ENCODE measurements at places on chromosomes 5 and 9. TPM values are rescaled to one million over a fixed set of nuclear protein-coding genes. Genes with fewer than 3 reads are reported as not detected.

DNA sequence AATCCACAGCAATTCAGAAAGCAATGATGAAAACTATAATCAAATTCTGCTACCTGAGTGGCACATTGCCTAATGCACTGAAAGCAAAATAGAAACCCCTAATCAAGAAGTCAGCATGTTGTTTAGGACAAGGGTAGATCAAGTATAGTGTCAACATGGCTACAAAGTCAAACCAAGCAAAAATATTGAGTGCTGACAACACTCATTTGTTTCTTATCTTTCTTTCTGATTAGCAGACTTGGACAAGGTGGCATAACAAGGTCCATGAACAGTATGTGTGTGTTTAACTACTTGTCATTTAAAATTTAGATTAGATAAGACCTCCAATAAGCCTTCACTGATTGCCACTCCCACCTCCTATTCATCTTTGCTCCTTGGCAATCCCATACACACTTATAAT, 332.4 kb downstream of the KIAA0825 start:
- no peak for DNase-seq

DNA sequence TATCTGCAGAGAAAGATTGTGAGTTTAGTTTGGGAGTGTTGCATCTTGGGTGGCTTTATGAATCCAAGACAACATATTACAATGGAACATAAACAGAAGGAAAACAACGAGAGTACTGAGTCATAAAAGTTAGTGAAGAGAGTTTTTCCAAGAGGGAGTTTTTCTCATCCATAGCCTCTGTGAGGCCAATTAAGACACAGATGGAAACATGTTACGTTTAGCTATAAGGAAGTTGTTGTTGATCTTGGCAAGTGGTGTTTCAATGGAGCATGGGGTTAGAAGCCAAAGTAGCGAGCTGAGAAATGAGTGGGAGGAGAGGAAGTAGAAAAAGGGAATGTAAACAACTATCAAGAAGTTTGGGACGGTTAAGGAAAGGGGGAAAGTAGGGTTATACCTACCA, 53.3 kb upstream of the SPATA31D4 start:
- peak; percentile 60 for DNase-seq

DNA sequence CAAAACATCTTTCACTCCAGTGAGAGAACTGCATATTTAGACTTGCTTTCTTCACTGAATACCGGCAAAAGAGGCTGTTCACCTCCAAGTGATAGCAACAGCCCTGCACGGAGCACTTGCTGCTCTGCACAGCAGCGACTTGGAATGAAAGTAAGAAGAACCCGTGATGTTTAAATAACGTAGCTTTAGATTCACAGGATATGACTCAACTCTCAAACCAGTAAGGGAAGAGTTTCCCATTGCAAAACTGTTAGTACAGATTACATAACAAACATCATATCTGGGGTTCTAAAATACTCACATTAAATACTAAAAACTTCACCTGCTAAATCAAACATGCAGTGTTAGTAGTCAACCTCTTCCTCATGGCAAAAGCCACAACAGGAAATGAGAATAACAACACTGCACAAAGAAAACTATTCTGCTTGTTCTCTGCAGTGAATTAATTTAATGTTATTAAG, 203.4 kb downstream of the MCTP1 start:
- peak; percentile 54 for DNase-seq

DNA sequence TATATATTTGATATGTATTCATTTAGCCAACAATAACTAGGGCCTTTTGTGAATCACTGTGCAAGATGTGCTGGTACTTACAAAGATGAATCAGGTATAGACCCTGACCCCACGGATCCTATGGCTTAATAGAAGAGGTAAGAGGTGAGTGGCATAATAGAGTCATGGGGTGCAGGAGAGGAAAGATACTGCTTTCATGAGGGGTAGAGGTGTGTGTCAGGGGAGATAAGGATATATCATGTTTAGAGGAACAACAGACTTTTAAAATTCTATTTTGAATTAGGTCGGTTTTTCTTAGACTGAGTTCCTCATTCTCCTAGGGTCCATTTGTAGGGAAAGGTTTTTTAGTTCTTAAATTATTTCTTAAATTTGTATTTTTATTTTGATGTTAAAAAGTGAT, 27.8 kb downstream of the ZCCHC7 start:
- no peak for DNase-seq

DNA sequence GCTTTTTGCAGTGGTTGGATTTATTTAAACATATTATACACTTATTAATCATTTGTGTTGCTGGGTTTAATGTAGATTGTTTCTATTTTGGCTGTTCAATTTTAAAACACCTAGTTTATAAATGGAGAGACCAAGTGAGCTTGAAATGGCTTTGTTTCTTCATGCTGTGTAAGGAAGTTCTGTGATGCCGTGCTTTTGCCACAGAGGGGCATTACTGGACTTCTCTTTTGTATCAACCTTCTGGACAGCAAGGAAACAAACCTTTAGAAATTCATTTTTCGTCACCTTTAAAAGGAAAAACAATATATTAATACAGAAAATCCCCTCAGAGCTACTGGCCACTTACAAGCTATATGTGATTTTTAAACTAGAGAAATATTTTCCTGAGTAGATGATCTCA, 81.9 kb downstream of the DMRTA1 start:
- DNase-seq, result no peak

DNA sequence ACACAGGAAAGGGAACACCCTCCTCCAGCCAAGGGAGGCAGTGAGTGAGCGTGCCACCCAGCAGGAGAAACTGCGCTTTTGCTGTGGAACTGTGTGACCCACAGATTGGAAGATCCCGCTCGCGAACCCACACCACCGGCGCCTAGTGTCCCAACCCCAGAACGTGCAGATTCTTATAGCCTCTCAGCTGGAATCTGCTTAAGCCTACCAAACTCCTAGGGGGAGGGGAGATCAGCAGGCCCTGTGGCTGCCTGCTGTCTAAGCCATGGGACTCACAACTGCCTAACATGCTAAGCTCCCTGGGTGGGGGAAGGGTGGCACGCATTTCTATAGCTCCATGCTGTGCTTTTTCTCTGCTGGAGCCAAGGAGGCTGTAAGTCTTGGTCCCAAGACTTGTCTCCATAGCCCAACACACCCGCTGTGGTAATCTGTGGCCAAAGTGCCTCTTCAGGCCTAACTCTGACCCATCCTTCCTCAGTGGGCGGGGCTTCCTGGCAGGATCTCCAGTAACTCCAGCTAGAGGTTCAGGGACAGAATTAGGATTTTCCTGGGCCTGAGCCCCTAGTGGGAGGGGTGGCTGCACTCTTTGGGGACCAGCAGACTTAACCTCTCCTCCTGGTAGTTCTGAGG, 485.0 kb downstream of the TAF11L14 start:
- DNase-seq, result no peak

DNA sequence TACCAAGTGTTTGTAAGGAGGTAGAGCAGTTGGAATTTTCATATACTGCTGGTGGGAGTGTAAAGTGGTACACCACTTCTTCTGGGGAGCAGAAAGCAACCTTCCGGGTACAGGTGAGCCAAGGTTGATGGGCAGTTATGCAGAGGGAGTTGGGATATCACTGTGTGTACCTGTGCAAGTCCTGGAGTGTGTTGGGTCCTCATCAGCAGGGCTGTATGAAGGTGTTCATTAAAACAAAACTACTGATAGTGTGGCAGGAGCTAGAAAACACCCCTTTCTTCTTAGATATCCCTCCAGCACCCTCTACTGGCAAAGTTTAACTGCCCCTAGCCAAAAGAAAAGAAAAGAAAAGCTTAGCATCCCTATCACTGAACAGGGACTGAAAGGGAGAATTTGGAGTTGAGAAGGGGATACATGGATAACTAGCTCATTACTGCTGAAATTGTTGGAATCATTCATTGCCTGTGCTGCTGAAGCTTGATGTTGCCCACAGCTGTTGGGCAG, 10.7 kb downstream of the MARCHF6 start:
- DNase-seq, result no peak

DNA sequence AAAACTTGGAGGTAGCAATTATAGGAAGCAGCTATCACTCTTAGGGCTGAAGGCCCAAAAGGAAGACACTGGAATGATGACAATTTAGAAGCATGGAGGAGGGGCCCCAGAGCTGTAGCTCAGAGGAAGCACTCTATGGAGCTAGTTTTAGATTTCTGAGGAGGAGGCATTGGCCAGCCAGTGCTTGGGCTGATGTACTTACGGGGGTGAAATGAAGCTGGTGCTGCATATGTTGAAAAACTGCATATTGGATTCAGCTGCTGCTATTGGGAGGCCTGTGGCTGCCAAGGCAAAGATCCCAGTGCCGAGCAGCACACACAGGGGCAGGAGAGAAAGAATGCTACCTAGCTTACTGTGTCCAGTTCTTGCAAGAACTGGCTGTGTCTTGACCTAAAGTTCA, 53.9 kb upstream of the HMHB1 start:
- no peak for DNase-seq

GRCh38 chr5:144040615-144041305, 129.7 kb downstream of the YIPF5 start:
- no peak for DNase-seq

DNA sequence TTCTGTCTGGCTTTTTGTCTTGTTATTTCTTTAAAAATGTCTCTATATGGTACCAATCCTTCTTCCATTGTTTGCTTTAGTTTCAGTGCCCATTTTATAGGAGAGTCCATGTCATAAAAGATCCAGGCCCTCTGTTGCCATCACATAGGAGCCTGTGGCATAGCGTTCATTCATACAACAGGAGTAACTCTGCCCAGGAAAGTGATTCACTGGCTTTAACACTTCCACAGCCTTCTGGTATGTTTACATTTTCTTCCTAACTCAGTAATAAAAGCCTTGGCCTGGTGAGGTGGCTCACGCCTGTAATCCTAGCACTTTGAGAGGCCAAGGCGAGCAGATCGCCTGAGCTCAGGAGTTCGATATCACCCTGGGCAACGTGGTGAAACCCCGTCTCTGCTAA, 519.3 kb upstream of the PTGER4 start:
- DNase-seq, result no peak

RXRA gene
- polyA plus RNA-seq, result 12.0 TPM

MSMP gene
- polyA plus RNA-seq, result not detected

- DNase-seq, result no peak
Measured at GRCh38 chr5:145752534-145752933, 82.6 kb downstream of the PRELID2 start.

DNA sequence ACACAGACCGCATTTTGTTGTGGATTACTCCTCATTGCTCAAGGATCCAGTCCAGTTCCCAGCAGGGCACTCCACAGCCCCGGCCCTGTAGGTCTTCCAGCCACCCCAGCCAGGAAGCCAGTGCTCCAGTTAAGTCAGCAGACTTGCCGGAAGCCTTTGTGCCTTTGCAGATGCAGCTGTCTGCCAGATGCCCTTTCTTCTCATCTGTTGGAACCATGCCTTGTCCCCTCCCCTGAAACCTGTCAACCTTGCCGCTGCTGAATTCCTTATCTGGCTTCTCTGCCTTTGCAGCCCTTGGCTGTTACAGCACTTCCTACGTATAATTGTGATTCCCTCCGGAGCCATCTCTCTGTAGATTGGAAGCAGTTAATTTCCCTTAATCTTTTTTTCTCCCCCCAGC, 28.4 kb downstream of the PSAT1 start:
- peak; percentile 42 for DNase-seq

GRCh38 chr5:77921094-77921768, 145.1 kb upstream of the TBCA start:
- DNase-seq, result no peak

- no peak for DNase-seq
Measured at GRCh38 chr5:127053049-127053448, 20.3 kb downstream of the C5orf63 start.

SPINK13 gene
- polyA plus RNA-seq, result not detected

GPR150 gene
- 0.25 TPM for polyA plus RNA-seq

DNA sequence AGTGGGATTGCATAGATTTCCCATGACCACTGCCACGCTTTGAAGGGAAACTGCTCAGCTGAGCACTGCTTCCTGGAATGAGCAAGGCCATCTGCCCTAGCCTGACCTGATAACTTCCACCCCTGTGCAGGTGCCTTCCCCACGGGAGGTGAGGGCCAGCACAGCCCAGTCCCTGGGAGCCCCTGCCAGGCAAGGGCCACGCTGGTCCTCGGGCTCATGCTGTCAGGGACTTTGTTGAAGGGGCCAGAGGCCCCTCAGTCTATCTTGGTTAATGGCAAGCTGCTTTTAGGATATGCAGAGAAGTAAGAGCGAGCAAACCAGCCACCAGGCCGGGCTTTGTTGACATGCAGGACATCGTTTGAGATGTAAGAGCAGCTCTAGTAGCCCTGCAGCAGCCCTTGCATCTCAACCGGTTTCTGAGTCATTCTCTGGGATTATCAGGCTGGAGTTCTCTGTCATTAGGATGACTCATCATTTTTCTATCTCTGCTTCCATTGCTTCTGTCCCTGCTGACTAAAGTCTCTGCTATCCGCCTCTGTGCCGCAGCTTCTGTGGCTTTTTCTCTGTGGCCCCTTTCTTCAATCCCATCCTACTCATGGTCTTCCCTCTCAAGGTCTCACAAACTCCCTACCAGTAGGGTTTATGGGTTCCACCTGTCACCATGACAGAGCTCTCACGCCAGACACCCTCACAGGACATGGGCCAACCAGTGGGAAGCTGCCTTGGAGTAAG, 30.6 kb upstream of the IQGAP2 start:
- DNase-seq, result peak; percentile 27

DNA sequence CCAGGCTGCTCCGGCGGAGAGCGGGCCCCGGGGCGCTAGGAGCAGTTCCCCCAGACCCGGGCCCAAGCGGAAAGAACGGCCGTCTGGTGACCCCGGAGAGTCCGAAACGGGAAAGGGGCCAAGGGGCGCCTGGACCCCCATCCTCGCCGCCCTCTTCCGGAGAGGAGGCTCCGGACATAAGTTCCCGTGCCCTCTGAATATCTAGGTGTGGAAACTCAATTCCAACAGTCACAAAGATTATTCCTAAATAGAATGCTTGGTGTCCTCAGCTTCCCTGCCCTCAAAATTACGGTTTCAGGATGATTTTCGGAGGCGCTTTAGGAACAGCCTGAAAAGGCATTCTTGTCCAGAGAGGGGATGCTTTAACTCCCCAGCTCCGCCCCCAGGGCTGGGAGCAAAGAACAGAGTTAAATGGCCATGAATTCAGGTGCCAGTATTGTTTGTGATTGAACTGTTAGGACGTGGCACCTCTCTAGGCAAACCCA, 681 bp upstream of the LHFPL2 start:
- DNase-seq, result no peak

DNA sequence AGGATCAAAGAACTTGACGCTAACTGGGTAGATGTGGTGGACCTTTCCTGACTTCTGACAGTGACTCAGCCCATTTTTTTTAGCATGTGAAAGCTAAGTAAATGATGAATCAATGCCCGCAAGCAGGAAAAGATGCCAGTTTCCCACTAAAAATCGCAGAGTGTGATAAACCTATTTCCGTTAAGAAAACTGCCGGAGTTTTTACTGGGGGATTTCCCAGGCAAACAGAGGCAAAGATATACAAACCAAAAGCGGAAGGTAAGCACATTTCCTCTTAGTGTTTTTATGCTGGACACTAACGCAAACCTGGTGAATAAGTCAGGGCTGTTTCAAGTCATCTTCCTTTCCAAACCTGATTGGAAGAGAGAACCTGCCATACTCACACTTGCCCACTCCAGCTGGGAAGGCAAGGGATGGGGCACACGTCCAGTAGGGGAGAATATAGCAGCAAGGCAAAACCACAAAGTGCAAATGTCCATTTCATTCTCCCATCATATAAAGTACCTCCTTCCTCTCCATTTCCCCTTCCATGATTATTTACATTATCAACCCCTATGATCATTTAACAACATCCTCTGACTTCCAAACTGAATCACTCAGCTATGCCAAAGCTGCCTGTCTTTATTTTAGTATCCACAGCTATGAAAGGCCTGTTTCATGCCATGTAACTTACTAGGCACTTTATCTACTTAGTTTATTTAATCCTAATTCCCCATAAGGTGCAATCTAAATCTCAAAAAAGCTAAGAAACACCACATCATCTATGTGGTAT, 349.7 kb upstream of the RFX3 start:
- peak; percentile 83 for DNase-seq

Data from BJ (cell line).